ENCODE measurements at places on chromosomes 2 and 18. TPM values are rescaled to one million over a fixed set of nuclear protein-coding genes. Genes with fewer than 3 reads are reported as not detected.

POU3F3 gene
- 0.54 TPM for total RNA-seq

DNA sequence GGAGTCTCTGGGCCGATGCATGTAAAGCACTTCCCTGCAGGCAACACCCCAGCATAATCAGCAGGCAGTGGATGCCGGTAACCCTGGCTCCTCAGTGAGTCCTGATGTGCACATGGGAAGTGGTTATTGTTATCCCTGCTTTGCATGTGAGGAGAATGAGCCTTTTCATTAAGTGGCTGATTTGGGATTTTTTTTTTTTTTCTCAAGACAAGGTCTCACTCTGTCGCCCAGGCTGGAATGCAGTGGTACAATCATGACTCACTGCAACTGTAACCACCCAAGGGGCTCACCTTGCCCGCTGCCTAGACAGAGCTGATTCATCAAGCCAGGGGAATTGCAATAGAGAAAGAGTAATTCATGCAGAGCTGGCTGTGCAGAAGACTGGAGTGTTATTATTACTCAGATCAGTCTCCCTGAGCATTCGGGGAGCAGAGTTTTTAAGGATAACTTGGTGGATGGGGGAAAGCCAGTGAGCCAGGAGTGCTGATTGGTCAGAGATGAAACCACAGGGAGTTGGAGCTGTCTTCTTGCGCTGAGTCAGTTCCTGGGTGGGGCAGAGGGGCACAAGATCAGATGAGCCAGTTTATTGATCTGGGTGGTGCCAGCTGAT is 95.4 kb downstream of the SOCS6 start:
- no peak for DNase-seq

- no peak for DNase-seq
Observed at GRCh38 chr2:25268139-25268538, 73.6 kb downstream of the DNMT3A start.

DNA sequence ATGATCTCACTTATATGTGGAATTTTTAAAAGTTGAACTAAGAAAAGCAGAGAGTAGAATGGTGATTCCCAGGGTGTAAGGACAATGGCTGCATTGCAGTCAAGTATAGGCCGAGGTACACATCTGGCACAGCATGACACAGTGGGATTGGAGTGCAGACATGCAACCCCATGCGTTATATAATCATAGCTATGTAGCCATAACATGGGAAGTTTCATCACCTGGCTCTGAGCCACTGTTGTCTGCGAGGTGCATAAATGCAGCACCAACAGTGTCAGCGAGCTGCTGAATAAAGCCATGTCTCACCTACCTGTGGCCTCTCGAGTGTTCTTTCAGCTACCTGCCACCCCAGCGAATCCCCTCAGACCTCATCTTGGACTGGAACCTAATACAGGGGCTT is 61.7 kb downstream of the CDC42EP3 start:
- no peak for DNase-seq

GRCh38 chr2:218327451-218328210 is 29.0 kb upstream of the CATIP start:
- no peak for DNase-seq

- no peak for DNase-seq
Observed at GRCh38 chr18:23740105-23740830, 51.0 kb downstream of the LAMA3 start.

DNA sequence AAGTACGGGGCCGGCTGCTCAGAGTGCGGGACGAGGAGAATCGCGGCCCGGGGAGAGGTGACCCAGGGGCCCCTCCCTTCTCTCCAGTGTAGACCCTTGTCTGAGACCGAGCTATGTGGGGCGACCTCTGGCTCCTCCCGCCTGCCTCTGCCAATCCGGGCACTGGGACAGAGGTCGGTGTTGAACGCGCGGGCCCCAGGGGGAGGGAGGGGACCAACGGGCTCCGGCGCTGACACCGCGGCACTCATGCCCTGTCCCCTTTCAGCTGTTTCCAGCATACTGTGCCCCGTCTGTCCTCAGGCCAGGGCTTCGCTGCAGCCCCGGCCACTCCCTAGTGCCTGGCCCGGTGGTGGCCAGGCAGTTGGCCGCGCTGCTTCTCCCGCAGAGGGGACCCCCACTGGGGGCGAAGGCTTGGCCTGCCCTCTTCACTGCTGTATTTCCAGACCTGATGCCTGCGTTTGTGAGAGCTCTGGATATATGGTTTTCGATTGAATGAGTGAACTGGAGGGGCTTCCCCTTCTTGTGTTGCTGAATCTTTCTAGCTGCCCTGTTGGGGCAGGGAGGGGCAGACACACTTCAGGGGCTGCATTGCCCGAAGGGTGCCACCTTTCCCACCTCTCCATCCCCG is 809 bp downstream of the DBI start:
- DNase-seq: peak; percentile 83

DNA sequence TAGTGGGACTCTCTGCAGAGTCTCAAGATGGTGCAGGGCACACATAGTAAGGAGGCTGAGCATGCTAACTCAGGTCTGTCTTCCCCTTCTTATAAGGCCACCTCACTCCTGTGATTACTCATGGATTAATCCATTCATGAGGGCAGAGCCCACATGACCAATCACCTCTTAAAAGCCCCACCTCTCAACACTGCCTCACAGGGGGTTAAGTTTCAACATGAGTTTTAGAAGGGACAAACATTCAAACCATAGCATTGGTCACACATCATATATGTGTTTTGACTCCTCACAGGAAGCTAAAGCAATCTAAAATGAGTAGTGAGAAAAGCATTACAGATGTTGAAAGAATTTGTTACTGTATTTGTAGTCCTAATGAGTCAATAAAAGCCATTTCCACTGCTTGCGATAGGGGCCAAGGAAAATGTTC is 57.5 kb downstream of the DTNA start:
- DNase-seq: no peak

GRCh38 chr2:24875272-24875671 is 44.8 kb downstream of the ADCY3 start:
- DNase-seq: no peak

DNA sequence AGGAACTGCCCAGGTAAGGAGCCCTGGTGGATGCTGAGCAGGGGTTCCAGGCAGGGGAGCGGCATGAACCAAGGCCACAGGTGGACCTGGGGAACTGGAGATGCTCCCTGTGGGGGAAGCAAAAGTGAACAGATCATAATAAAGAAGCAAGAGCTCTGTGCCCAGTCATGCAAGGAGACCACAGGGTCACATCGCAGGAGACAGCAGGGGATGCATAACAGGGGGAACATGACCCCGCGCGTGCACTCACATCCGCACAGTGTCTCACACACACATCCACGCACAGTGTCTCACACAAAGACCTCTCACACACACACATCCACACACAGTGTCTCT is 473.3 kb upstream of the HS6ST1 start:
- no peak for DNase-seq

All from glutamatergic neuron (in vitro differentiated cells).